ENCODE measurements at places on chromosomes 2 and 18.
A peak's percentile ranks its signal among the peaks of the same experiment; 100 is the strongest.

- no peak for DNase-seq
Observed at GRCh38 chr2:158518084-158518483, 61.3 kb downstream of the PKP4 start.

DNA sequence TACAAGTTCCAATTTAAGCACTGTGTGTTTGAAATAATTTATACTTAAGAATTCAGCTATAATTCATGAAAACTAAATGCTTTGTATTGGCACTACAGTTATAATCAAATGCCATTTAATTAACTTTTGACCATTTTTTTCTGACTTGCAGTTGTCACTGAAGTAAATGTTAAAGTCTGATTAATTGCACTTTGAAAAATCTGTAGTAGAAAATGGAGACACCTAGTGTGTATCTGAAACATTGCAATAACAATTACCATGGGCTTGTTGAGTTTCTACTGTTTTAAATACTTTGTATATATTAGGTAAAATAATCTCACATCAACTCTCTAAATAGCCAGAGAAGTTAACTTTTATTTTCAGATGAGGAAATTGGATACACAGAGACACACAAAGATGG, 458.6 kb upstream of the FSIP2 start:
- no peak for DNase-seq

DNA sequence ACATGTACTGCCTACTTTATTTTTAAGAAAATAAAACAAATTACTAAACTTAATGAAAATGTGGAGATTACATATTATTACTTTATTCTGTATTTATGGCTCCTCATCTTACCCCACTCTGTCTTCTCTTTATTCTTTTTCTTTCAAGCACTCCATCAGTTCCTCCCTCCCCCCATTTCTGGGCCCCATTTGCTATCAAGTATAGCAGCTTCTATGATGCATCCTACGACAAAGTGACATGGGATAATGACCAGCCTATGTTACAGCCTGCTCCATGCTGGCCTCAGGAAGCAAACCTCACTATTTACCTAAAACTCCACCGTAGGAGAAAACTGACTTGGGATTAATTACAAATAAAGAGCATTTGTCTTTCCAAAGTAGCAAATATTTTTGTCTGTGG, 58.8 kb downstream of the RND3 start:
- DNase-seq = no peak

DNA sequence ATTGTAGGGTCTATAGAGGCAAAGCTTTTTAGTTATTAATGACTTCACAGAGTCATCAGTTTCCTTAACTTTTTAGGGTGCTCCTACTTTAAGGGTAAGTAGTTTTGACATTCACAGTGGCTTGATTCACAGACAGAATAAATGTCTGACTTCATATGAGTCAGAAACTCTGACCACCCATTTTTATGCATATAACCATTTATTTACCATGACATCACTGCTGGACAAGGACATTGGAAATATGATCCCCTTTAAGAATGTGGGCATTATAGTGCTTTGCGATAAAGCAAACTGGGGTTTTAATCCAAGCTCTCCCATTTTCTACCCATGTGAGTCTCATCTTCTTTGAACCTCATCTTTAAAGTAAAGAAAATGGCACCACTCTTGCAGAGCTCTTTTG, 162.0 kb upstream of the MC4R start:
- DNase-seq = no peak

DNA sequence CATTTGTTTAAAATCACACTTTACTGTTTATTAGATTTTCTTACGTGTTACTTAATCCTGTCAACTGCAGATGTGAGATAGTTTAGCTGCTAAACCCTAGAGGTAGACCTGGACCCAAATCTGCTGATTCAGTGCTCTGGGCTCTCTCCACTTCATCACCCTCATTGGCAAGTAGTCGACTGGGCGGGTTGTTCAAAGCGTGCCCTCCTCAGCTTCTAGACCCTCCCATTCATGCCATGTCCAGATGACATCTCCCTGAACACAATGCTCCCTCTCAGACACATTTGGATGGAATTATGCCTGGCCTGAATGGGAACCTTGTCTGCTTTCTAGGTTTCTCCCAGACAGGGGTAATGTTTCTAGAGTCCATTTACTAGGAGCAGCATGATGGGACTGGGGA, 43.7 kb downstream of the RPIA start:
- no peak for DNase-seq

DNA sequence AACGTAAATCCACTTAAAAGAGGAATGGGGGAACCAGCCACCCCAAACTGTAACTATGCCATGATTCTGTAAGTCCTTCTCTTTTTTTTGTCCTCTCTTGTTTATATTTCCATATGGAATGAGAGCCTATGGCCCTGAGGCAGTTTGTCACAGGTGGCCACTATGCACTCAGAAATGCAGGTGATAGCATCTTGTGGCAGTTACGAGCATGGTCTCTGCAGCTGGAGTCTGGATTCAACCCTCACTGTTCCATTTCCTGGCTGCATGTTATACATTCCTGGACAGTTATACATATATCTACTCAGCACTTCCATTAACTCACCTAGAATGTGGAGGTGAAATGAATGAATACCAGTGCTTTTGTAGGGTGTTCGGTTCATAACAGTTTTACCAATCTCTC, 291.5 kb upstream of the FANCL start:
- no peak for DNase-seq

- DNase-seq = peak; percentile 45
Observed at GRCh38 chr2:113370478-113371091, 66.9 kb upstream of the ZNG1B start.

DNA sequence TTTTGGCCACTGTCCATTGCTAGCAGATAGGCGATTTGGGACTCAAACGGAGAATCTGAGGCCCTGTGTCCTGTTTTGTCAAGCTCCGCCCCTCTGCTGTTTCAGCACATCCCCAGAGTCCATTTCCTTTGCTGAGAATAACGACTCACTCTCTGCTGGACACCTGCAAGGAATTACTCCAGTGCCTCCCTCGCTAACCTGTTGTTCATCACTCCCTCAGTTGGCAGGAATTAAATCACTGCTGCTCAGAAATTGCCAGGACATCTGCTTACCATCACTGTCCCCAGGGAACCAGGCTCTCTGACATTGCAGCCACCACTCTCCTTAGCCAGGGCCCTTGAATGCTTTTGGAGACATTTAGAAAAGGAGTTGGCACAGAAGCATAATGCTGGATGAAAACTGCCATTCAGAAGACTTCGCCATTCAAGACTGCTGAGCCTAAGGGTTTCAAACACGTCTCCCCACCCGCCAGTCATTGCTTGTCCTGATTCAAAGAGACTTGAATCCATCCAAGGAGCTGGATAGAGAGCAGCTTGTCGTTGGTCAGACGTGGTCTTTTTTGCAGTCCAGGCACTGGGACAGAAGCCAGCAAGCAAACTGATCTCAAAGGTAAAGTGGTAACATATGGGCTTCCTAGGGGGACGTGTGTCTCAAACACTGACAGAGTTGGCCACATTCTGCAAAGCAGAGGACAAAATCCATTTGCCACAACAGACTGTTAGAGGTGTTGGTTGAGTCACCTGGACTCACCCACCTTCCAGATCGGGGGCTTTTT, 155.3 kb downstream of the UXS1 start:
- DNase-seq = no peak

Data from stimulated activated CD4-positive, alpha-beta T cell treated with anti-CD3 and anti-CD28 coated beads, Interleukin-15, amount 100 ng/mL, for 48 hours (primary cell).